A549 treated with GW870086 at 1 μM for 4 hours (cell line): ENCODE measurements at places on chromosomes 5 and 9. TPM values are rescaled to one million over a fixed set of nuclear protein-coding genes. Genes with fewer than 3 reads are reported as not detected.

The NXNL2 gene
- 0.45 to 1.0 TPM (median 0.80 TPM) in 5 replicates for total RNA-seq

The ZDHHC11B gene
- total RNA-seq, result 1.0 to 1.6 TPM (median 1.3 TPM) in 5 replicates

The WNT8A gene
- not detected in 5 replicates for total RNA-seq

The GABRA1 gene
- total RNA-seq, result not detected in 5 replicates

The ALDH1A1 gene
- 4,215 to 5,771 TPM (median 5,434 TPM) in 5 replicates for total RNA-seq

The SLC4A9 gene
- total RNA-seq, result 0.09 to 0.18 TPM (median 0.10 TPM) in 3 of 5 replicates, not detected in the others

The CDC25C gene
- total RNA-seq, result 8.6 to 11.7 TPM (median 10.5 TPM) in 5 replicates

The LECT2 gene
- not detected in 5 replicates for total RNA-seq

The NCBP1 gene
- 22.9 to 27.6 TPM (median 26.3 TPM) in 5 replicates for total RNA-seq

The MORN5 gene
- not detected in 5 replicates for total RNA-seq
